Nucleus accumbens (tissue), 56 donors: ENCODE measurements at places on chromosomes 13 and 19.

- no peak for DNase-seq
Observed at GRCh38 chr19:54035215-54036178, 28.2 kb downstream of the VSTM1 start.

- DNase-seq: no peak
Observed at GRCh38 chr19:49059053-49059452, 1.5 kb upstream of the CGB7 start.

GRCh38 chr13:27442071-27442647 is 8.2 kb downstream of the MTIF3 start:
- DNase-seq: no peak

GRCh38 chr19:6421075-6422014 is 3.3 kb downstream of the KHSRP start:
- DNase-seq: no peak
